ENCODE measurements at places on chromosomes 6 and 20.
A peak's percentile ranks its signal among the peaks of the same experiment; 100 is the strongest.

DNA sequence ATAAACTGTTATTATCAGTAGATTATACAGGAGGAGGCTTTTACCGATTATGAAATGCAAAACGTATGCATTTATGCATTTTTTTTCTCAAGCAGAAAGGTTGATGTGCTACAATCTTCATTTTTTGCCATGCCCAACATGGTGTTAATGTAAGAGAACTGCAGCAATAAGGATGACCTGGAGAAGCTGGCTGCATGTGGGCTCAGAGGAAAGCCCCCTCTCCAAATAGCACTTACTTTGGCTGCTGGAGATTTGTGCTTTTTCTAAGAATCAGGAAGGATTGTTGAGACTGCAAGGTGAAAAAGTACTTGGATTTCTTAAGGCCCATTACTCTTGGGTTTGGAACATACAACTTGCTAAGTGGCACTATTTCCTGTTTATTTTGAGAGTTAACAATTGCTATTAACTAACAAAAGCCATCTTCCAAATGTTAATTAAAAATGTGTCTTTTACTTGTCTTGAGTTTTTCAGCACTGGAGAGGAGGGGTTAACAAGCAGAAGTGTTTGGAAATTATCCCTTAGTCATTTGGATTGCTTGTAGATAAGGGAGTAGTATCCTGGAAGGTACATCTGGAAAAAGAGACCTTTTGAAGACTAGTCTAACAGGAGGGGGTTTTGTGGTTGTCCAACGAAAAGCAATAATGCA, 5.6 kb downstream of the SOX4 start:
- no peak for DNase-seq

DNA sequence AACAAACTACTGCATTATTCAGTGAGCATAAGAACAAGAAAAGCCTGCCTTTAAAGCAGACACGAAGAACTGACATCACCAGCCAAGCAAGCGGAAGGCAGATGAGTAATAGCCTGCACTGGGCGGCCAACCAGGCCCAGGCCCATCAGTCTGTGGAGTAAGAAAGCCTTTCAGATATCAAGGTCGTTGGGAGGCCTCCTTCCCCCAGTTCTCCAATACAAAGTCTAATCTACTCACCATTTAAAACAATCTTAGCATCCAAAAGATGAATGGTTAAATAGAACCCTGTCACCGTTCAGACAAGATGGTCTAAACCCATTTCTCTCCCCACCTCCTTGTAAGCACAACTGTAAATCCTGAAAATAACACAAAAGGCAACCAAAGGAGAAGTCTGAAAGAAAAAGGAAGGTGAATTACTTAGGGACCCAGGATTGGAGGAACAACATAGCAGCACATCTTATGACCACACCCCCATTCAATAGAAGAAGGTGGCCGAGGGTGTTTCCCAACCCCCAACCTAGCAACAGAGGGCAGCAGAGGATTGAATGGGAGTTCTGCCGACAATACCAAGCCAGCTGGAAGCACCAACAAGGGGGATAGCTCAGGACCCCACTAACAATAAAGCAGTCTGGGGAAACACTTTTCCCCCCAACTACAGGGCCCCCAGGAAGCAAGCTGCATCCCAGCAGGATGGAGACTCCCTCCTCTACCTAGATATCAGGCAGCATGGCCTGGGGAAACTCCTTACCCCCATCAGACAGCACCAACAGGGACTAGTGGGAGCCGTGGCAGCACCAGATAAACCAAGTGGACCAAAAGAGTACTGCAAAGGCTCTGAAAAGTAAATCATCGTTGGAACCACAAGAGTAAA, 67.9 kb downstream of the ZHX3 start:
- DNase-seq = peak; percentile 48

DNA sequence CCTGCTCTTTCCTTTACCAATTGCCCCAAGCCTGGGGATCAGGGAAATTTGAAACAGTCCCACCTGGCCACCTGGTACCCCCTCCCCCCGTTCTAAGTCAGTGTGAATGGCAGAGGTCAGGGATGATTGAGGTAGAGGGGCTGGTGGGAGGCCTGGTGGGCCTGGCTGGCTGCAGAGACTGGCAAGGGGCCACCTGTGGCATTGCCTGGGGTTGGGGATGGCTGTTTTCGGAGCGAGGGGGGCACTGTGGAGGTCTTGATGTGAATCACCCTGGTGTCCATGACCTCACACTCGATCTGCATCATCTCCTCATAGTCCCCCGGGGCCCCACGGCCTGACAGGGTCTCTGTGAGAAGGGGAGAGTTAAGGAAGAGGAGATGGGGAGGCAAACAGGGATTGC, 6.5 kb upstream of the TNXB start:
- no peak for DNase-seq

DNA sequence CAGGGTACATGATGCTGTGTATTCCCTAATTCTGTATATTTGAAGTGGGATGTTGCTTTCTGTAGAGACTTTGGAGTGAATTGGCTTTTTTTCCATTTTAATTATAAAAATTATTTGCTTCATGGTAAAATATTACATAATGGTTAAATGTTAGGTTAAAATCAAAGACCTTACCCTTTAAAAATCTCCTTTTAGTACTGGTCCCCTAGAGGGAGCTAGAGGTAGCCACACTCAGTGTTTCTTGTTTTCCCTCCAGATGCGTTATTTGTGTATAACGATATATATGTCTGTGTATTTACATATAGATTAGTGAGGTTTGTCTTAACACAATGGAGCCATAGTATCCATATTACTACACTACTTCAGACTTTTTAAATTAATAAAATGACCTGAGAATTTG, 146.7 kb downstream of the PLCB4 start:
- DNase-seq = no peak

DNA sequence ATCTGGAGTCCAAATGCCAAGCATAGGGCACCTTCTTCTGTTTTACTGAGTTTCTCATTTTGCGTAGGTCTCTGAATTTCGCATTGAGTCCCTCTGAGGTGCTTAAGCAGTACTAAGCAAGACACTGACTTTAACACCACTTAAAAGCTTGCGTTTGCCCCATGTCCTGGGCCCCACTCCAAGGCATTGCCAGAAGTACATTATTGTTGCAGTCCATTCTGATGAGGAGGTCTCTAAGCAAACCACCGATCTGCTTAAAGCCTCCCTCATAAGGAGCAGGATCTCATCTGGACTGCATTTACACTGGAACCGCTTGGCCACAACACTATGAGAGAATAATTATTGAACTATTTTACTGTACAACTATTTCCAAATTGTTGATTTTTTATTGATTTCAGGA, 16.3 kb downstream of the BMP2 start:
- DNase-seq = no peak

DNA sequence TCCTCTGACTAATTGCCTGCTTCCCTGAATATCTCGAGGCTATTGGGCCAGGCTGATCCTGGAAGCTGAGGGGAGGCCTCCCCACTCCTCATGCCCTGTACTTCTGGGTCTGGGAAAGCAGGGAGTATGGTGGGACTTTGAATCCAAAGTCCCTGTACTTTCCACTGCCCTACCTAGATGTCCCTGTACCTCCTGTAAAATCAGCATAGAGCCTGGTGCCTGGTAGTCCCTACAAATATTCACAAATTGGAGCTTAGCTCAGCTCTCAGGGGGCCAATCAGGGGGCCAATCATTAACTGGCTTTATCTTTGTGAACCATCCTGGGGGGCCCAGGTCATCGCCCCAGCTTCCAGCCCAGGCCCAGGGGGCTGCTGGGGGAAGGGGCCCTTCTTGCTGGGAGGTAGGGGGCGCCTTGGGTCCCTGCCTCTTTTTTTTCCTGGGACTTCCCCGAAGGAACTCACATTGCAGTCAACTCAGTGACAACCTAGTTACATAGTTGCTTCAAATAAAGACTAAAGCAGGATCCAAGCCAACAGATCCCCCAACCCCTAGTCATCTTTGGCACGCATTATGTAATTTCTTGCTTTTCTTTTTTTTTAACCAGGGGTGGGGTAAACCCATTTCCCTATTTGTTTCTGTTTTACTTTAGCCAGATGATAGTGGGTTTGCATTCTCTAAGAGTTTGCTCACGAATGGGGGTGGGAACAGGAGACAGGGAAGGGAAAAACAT, 6.9 kb upstream of the VEGFA start:
- DNase-seq = no peak

DNA sequence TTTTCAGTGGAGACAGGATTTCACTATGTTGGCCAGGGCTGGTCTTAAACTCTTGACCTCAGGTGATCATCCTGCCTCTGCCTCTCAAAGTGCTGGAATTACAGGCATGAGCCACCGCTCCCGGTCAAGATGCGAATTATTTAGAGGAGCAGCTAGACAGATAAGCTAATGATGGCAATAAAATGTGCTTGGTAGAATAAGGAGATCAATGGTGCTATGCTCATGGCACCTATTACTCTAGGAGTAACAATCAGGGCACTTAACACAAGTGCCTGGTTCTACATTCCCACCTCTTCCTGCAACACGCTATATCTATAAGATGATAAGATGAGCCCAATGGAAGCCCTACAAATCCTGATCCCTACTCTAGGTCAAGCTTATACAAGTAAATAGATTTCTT, 61.4 kb upstream of the LOC128125822 start:
- no peak for DNase-seq

- peak; percentile 62 for DNase-seq
Observed at GRCh38 chr20:17636523-17637412, 45.3 kb downstream of the RRBP1 start.

DNA sequence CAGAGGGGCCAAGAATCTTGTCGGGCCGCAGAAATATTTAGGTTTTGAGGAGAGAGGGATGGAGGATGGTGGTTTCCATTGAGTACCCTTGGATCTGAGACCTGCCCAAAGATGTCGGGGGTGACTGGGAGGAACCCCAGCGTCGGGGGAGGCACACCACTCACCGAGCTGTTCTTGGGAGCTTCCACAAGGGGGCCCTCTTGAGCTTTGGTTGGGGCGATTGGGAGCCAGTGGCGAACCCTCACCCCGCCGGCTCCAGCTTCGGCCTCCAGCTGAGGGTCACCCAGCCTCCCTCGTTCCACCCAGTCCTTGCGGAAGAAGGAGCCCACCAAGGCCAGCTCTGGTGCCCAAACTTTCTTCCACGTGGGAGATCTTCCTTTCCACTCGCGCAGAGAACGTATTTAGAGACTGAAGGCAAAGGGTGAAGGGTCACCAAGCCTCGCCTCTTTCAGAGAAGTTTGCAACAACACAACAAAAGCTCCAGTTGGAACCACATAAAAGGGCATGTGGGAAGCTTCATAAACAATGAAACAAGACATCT, 33.6 kb downstream of the APCDD1L start:
- DNase-seq = peak; percentile 64

All from neuronal stem cell (in vitro differentiated cells).